Motor neuron (in vitro differentiated cells): ENCODE measurements at places on chromosomes 12 and 14. TPM values are rescaled to one million over a fixed set of nuclear protein-coding genes. Genes with fewer than 3 reads are reported as not detected.

DNA sequence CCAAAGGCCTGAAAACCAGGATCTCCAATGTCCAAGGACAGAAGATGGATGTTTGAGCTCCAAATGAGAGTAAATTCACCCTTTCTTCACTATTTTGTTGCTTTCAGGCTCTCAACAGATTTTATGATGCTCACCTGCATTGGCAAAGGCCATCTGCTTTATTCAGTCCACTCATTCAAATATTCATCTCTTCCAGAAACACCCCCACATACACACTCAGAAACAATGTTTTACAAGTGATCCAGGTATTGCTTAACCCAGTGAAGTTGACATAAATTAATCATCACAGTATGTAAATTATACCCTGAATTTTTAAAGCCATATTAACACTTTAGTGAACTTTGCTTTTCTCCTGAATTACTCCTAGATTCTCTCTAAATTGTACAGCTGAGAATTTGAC, 63.3 kb downstream of the DUSP6 start:
- ATAC-seq, result no peak

The SMOC1 gene
- 18.7 and 30.5 TPM in 2 replicates for total RNA-seq

DNA sequence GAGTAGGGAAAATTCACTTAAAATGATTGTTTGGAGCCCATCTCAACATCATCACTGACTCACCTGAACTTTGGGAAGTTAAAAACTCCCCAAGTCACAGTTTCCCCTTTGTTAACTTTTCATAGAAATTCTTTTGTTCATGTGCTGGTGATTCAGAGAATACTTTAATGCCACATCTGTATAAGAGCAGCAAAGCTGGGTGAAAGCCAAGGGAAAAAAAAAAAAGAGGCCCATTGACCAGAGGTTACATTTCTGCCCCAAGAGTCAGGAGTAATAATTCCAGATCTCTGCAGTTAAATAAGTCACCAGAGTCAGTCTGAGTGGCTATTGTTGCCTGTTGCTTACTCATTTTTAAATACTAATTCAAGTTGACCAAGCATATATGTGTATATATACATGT, 136.4 kb upstream of the LGR5 start:
- peak; percentile 30 for ATAC-seq

The PRICKLE1 gene
- 3.5 and 3.7 TPM in 2 replicates for total RNA-seq

DNA sequence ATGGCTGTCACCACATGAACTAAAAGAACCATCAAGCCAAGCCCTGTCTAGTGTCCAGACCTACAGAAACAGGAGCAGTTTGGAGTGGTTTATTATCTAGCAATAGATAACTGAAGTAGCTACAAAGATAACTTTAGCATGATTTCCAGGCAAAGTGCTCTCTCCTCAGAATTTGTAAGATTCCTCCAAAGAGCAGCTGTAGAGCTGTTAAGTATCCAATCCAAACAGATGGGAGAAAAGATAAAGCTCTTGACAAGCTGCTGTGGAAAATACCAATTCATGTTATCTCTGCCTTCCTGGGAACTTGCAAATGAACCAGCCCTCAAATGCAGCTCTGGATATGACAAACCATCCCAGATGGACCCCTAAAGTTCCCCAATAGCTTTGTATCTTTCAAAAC, 78.9 kb upstream of the RESF1 start:
- ATAC-seq, result no peak

GRCh38 chr12:27843714-27844245, 63.7 kb upstream of the MANSC4 start:
- no peak for ATAC-seq

DNA sequence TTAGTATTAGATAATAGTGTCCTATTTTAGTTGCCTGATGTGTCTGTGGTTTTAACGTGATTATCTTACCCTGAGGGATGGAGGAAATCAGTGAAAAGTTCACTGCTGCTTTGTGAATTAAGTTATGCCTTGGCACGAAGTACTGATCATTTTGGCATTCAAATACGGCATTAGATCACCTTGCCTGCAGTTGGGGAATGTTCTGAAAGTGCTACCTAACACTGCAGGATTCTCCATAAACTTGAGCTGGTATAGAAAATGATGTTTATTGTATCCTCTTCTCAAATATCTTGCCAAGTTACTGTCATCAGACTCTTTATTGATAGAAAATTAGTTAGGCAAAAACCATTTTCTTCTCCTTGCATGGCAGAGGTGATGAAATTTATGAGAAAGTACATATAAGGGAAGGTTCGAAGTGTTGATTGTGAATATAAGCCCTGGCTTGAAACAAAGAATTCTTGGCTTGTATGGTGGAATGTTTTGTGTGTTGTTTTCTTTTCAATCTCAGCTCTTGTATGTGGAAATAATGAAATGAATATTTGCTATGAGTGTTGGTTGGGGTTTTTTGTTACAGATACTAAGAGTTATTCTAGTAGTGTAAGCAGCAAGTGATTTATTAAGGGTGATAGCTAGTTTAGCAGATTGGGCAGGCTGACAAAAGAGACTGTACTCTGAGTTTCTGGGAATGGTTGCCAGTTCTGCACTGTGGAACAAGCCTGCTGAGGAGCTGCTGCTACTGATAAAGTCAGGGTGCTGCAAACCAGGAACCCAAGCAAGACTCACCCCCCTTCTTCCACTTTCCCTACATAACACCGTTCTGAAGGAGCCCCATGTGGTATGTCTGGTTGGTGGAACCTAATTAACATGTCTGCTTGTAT, 448.3 kb downstream of the PCNX1 start:
- ATAC-seq, result peak; percentile 83

The KRT1 gene
- 0.06 TPM in 1 of 2 replicates, not detected in the other for total RNA-seq

The LUM gene
- total RNA-seq, result 0.18 and 0.27 TPM in 2 replicates

The SLC39A9 gene
- total RNA-seq, result 66.9 and 69.2 TPM in 2 replicates

GRCh38 chr12:64004641-64005040, 160.1 kb downstream of the SRGAP1 start:
- no peak for ATAC-seq

The ZNF664 gene
- 113 and 117 TPM in 2 replicates for total RNA-seq

DNA sequence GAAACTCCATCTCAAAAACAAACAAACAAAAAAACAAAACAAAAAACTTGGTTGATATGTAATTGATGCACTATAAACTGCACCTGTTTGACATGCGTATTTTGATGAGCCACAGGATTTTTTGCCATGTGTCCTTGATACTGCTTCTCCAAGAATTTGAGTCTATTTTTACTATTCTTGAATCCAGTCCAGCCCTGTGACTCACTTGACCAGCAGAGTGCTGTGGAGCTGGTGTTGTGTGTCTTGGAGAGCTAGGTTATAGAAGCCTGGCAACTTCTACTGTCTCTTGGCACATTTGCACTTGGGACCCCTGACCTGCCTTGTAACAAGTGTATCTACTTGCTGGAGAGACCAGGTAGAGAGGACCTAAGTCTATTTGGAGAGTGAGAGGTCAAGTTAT, 52.0 kb downstream of the KLRG1 start:
- ATAC-seq, result no peak

The DPY19L2 gene
- total RNA-seq, result 22.8 and 27.1 TPM in 2 replicates

- ATAC-seq, result no peak
These were observed 69.5 kb upstream of the LMO3 start for GRCh38 chr12:16675438-16675837.

- no peak for ATAC-seq
These were observed 94.5 kb upstream of the VASH1 start for GRCh38 chr14:76666746-76667145.

DNA sequence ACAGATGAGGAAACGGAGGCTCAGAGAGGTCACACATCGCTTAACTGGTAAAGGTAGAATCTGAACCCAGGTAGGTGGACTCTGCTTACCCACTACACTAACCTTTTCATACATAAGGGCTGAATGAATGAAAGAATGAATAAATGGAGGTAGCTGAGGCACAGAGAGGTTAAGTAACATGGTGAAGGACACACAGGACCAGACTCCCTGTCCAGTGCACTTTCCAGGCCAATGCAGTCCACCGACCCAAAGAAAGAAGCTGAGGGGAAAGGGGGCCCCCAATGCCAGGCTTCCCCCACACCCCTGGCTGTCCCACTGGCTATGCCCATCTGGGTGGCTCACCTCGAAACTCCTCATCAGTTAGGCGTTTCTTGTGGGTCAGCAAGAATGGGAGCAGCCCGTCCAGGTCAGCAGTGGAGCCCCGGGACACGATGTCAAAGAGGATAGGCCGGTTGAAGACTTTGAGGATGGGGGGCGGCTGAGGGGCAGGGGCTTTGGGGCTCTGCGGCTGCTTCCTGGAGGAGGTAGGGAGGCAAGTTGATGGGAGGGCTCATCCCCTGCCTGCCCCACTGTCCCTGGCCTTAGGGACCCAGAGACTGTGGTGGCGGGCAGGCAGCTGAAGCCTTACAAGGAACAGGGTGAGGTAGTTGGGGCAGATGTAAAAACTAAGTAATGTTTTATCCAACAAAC, 25.1 kb downstream of the TRPV4 start:
- no peak for ATAC-seq

- no peak for ATAC-seq
These were observed 1349.4 kb downstream of the FSCB start for GRCh38 chr14:43157661-43158060.

- no peak for ATAC-seq
These were observed 85.7 kb upstream of the TBX3 start for GRCh38 chr12:114769634-114770033.

DNA sequence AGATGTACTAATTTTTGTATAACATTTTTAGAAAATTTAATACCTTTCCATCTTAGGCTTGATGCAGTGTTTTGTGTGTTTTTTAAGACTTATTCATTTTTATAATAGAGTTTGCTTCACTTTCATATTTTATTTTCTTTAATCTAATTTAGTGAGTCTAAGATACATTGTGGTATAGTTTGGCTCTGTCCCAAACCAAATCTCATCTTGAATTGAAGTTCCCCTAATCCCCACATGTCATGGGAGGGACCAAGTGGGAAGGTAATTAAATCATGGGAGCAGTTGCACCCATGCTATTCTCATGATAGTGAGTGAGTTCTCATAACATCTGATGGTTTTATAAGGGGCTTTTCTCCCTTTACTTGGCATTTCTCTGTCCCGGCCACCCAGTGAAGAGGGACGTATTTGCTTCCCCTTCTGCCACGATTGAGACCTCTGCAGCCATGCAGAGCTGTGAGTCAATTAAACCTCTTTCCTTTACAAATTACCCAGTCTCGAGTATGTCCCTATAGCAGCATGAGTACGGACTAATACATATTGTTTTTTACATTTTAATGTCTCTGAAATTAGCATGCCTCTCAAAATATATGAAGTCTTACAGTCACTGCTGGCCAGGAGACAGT, 34.9 kb downstream of the GABARAPL1 start:
- ATAC-seq, result peak; percentile 35

DNA sequence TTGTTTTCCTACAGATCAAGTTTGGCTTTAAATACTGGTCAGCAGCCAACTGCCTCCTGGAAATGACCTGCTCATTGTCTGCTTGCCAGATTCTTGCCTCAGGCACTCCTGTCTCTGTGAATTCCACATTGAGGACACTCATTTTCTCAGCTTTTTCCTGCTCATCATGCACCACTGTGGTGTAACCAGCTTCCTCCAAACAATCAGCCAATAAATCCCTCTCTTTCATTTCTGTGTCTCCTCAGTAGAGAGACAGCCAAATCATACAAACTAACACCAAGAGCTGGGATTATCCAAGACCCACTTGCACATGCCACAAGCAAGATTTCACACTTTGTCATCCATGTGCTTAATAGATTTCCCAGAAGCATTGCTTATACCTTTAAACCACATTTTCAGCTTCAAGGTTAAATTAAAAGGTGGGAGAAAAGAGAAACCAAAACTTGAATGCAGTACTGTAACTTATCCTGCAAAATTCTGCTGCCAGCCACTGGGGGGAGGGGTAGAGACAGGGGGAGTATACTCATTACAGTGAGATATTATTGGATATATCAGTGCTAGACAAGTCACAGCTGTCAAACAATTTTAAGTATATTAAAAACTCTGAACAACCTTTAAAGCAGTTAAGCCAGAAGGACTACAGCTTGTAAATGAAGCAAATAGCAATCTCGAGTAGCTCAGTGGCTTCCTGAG, 105.0 kb downstream of the PPP2R5E start:
- ATAC-seq, result peak; percentile 85

DNA sequence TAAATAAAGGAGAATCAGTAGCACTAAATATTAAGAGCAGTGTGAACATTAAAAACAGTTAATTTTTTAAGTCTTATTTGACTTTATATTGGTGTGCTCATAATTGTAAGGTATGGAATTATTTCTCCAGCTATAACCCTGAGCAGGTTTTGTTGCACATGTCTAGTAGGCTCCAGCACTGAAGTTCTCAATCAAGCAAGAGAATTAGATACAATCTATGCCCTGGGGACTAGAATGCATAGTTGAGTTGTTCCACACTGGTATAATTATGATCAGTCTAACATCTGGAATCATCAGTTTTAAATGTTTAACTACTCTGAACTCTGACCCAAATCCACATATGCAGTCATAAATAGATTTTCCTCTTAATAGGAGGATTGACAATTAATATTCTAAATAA, 257.8 kb upstream of the ARHGAP5 start:
- no peak for ATAC-seq

DNA sequence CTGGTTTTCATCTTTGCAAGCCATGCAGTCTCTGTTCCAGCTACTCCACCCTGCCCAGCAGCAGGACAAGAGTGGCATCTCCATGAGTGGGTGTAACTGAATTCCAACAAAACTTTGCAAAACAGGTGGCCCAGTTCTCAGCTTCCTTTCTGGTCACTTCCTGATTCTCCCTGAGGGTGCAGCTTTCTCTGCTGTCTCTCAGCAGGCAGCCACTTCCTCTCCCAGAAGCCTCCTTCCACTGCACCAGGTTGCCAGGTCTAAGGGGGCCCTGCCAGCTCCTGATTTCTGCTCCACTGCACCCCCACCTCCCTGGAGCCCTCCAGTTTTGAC, 341.0 kb upstream of the FKBP4 start:
- ATAC-seq, result no peak

- no peak for ATAC-seq
These were observed 16.0 kb upstream of the OR6S1 start for GRCh38 chr14:20657216-20658211.

DNA sequence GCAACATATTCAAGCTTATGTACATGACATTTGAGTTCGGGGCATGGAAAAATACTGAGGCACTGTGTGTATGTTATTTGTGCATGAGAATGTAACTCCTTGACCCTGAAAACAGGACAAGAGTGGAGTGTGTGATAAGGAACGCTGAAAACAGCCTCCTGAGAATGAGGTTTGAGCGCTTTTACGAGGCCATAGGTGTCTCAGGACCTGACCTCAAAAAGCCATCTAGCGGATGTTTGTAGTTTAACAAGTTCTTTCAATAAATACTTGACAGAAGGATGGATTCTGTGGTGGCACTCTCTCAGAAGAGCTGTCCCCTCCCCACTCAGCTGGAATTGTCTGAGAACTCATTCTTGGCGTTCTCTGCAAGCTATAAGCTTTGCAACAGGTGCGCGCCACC, 350.5 kb upstream of the TMTC1 start:
- ATAC-seq, result no peak
